ENCODE measurements at places on chromosomes 2 and 18. TPM values are rescaled to one million over a fixed set of nuclear protein-coding genes. Genes with fewer than 3 reads are reported as not detected.

DNA sequence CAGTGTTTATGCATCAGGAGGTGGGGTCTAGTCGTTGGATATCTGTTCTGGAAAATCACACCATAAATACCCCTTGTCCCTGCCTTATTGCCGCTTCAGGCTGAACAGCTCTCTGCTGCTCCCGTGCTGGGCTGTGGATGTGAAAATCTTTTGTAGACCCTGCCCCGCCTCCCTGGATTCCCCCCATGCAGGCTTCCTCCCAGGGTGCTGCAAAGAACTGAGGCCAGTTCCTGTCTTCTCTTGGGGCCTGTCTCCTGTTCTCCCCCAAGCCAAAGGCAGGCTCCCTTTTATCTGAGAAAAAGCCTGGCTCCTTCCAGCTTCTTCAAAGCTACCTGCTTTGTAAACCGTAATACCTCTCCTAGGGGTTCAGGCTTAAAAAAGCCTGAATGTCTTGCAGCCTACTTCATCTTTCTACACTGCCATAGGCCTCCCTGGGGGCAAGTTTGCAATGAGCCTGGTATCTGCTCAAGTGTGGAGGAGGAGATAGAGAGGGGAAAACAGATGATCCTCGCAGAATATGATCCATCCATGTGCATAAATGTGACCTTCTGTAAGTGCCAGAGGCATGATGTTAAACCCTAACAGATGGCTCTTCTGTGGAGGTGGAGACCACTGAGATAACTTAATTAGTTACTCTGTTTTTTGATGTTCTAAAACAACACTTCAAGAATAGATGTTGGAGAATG, 55.3 kb downstream of the VWA3B start:
- peak; percentile 60 for DNase-seq

- DNase-seq, result no peak
Measured at GRCh38 chr18:48543228-48543627, 4.4 kb downstream of the CTIF start.

The SPHKAP gene
- 0.04 TPM for total RNA-seq

DNA sequence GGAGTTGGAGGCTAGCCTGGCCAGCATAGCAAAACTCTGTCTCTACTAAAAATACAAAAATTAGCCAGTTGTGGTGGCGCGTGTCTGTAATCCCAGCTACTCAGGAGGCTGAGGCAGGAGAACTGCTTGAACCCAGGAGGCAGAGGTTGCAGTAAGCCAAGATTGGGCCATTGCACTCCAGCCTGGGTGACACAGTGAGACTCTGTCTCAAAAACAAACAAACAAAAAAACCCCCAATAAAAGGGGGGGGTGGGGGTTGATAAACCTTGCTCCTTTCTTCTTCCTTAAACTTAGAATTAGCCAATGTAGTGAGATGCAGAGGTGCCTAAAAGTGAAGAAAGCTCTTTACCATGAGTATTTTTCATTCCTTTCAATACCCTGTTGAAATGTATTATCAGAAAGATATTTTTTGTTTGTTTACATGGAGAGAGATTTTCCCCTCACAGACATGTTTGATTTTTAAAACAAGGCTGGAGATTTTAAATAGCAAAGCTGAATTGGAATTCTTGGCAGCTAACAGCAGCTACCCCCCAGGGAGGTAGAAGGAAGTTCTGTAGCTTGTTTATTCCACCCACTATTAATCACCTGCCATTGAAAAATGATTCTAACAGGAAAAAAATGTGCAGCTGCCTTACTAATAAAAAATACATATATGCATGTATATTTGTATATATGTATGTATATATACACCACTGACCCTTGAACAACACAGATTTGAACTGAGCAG, 48.6 kb downstream of the GYPC start:
- DNase-seq, result no peak

The BOLL gene
- 0.38 TPM for total RNA-seq

GRCh38 chr18:59386909-59387686, 28.0 kb upstream of the LMAN1 start:
- DNase-seq, result no peak

GRCh38 chr18:38932752-38933151, 1367.2 kb upstream of the CELF4 start:
- no peak for DNase-seq

DNA sequence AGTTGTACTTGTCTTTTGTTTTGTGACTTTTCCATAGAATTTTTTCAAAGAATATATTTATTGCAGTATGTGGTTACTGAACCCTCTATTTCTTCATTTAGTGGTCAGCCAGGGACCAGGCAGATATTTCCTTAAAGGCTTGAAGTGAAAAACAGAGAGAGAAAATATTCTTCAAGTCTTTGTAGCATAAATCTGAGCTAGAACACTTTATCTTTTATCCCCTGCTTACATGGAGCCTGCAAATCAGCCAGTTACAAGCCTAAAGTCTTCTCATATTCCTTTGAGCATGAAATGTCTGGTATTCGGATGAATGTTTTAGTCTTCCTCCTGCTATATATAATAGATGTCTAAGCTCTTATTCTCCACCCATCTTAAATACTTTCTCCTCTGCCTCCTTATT, 1557.5 kb upstream of the ACVR2A start:
- no peak for DNase-seq

DNA sequence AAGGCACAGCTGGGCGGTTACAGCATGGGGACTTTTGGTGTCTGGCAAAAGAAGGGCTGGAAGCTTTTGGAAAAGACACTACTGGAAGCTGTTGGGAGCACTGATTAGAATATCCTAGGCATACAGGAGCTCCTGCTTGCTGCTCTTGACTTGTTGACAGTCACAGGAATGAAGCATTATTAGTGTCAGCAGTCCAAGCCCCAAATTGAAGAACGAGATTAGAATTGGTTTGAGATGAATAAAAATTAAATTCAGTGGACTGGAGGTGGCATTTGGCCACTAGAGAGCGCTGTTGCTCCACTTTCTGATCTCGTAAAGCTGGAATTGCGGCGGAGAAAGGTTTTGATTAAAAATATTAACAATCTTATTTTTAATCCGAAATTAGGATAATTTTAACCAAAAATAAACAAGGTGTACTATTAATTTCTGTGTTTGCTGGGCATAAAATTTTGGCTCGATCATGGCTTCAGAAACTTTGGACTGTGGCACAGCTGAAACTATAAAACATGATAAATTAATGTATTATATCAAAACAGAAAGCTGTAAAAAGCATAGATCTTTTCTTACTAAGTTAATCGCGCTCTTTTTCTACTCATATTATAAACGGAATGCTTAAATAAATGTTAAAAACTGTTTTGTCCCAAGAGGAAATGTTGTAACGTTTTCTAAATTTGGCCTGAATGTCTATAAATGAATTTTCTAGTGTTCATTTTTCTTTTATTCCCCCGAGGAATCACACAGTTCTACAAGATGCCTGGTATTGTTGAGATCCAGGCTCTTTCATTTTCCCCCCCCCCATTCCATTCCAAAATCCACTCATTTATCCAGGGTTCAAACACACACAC, 2.4 kb upstream of the HOXD8 start:
- peak; percentile 75 for DNase-seq

DNA sequence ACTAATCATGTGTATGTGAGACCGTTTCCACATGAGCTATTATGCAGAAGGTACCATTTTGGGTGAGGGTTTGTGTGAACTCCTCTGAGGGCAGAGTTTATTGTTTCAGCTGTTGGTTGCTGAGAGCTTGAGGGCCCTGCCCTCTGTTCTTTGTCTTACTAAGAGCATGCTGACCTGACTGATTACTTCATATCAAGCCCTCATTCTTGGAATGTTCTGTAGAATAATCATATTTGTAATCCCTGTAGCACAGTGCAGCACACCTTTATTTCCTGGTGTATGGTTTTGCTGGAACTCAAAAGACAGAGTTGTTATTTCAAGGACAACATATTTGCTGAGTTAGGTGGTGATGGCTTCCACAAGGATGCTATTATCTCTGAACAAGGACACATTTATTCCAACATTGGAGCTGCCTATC, 118.5 kb downstream of the GALNT3 start:
- peak; percentile 67 for DNase-seq

Data from SJCRH30 (cell line).